ENCODE measurements at places on chromosomes 12 and 14.

DNA sequence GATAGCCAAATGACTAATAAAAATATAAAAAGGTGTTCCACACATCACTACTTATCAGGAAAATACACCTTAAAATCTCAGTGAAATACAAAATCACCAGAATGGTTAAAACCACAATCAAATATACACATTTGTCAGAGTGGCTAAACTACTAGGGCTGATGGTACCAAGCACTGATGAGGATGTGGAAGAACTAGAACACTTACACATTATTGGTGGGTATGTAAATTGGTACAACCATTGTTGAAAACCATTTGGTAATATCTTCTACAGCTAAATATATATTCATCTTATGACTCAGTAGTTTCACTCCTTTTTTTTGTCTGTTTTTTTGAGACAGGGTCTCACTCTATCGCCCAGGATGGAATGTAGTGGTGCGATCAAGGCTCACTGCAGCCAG, 48.5 kb upstream of the TTC7B start:
- H3K27ac ChIP-seq, result no peak overlapping the region
- H3K4me1 ChIP-seq, result no peaks in the 10 kb centered on the region
- H3K4me3 ChIP-seq, result no peak overlapping the region
- H3K27me3 ChIP-seq, result no peaks in the 10 kb centered on the region

DNA sequence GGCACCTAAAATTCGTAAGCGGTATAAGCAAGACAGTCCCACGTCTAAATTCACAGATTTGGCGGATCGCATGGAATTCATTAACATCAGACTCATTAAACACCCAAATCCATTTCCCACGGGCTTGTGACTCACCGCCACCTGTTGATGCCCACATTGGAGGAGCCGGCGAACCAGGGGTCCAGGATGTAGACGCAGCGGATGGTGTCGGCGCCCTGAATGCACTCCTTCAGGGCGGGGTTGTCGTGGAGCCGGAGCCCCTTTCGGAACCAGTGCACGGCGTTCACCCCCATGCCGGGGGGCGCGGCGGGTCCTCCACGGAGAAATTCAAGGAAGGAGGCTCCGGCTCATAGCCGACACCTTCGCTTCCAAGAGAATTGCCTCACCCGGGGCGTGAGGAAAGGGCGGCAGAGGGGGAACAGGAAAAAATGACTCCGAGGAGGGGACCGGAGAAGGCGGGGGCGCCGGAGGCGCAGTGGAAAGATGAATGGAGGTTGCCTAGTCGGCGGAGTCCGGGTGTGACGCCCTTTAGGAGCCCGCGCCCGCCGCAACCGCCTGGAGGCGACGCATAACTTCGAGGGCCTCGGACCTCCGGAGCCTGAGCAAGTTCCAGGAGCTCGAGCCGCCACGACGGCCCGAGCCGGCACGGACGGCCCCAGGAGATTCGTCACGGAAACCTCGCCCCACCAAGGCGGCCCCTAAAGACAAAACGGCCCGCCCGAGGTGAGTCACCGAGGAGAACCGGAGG, 506 bp downstream of the CRY1 start:
- peaks cover 1% of the 10 kb centered on the region for H3K4me1 ChIP-seq
- no peaks in the 10 kb centered on the region for H3K27me3 ChIP-seq
- no peak overlapping the region for H3K4me3 ChIP-seq
- no peaks in the 10 kb centered on the region for H3K36me3 ChIP-seq
- peak; percentile 25 for DNase-seq
- no peak overlapping the region for H3K27ac ChIP-seq

DNA sequence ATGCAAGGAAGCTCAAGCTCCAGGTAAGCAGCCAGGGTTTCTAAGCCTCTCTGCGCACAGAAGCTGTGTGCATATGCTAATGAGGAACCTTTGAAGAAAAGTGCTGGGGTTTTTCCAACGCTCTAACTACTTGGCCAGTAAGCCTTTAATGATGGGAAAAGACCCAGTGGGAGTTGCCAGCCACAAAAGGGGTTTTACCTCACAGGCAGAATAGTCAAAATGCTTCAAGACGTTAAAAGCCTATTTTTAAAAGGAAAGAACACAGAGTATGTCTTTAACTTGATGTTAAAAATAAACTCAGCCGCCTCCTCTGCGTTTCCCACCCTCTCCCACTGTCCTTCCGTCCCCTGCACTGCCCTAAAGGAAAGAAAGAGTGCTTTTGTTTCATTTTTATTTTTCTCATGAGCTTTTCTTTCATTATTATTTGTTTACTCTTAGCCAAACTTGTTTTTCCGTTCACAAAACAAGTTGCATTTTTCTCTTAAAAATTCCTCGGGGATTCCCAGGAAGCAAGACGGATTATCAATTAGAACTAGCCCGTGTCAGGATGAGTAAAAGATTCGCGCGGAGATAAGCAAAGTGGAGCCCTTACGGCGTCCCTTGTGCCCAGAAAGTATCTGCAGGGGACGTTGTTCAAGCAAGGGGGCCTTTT, 209.8 kb upstream of the NUDT4 start:
- no peaks in the 10 kb centered on the region for H3K27me3 ChIP-seq
- peaks cover 12% of the 10 kb centered on the region for H3K4me1 ChIP-seq
- H3K27ac ChIP-seq, result no peak overlapping the region
- peak overlapping the region; percentile 71 for H3K4me3 ChIP-seq
- no peaks in the 10 kb centered on the region for H3K36me3 ChIP-seq

GRCh38 chr12:120540445-120540844, 6.3 kb downstream of the RNF10 start:
- no peaks in the 10 kb centered on the region for H3K27me3 ChIP-seq
- peak overlapping the region; percentile 24 for H3K27ac ChIP-seq
- peaks cover 36% of the 10 kb centered on the region for H3K4me1 ChIP-seq
- peaks cover 12% of the 10 kb centered on the region for H3K36me3 ChIP-seq
- no peak overlapping the region for H3K4me3 ChIP-seq

GRCh38 chr14:65186951-65187350, 84.6 kb upstream of the MAX start:
- H3K27me3 ChIP-seq, result peaks cover 28% of the 10 kb centered on the region
- no peak for DNase-seq
- peaks cover 3% of the 10 kb centered on the region for H3K36me3 ChIP-seq
- H3K4me1 ChIP-seq, result peaks cover 5% of the 10 kb centered on the region
- H3K4me3 ChIP-seq, result no peak overlapping the region

- no peak overlapping the region for H3K4me3 ChIP-seq
Measured at GRCh38 chr12:47032644-47033043, 46.8 kb upstream of the PCED1B start.
